Caco-2 (cell line): ENCODE measurements at places on chromosomes 4 and X.
A peak's percentile ranks its signal among the peaks of the same experiment; 100 is the strongest.

- DNase-seq, result no peak
Measured at GRCh38 chr4:89511776-89512175, 204.2 kb upstream of the GPRIN3 start.

- no peak for DNase-seq
Measured at GRCh38 chr4:15336410-15337167, 91.2 kb upstream of the C1QTNF7 start.

GRCh38 chr4:184805462-184806228 is 20.1 kb downstream of the ACSL1 start:
- DNase-seq, result no peak

DNA sequence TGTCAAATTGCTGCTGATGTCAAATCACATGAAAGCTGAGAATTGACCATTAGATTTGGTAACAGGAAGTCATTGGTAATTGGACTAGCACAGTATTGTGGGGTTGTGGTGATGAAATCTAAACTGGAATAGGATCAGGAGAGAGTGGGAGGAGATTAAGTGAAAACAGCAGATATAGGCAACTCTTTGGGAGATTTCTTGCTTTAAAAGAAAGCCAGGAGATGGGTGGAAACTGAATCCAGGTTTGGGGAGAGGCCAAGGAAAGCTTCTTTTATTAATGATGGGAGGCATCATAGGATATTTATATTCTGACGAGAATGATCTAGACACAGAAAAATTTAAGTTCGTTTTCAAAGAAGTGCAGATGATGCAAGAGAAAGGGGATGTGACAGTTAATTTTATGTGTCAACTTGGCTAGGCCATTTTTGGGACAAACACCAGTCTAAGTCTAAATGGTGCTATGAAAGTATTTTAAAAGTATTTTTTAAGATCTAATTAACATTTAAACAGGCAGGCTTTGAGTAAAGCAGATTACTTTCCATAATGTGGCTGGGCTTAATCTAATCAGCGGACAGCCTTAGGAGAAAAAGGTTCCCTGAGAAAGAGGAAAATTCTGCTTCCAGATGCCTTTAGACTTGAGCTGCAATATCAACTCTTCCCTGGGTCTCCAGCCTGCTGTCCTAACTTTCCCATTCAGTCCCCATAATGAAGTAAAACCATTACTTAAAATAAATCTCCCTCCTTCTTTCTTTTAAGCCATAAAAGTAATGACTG is 24.7 kb downstream of the SEC24D start:
- no peak for DNase-seq

DNA sequence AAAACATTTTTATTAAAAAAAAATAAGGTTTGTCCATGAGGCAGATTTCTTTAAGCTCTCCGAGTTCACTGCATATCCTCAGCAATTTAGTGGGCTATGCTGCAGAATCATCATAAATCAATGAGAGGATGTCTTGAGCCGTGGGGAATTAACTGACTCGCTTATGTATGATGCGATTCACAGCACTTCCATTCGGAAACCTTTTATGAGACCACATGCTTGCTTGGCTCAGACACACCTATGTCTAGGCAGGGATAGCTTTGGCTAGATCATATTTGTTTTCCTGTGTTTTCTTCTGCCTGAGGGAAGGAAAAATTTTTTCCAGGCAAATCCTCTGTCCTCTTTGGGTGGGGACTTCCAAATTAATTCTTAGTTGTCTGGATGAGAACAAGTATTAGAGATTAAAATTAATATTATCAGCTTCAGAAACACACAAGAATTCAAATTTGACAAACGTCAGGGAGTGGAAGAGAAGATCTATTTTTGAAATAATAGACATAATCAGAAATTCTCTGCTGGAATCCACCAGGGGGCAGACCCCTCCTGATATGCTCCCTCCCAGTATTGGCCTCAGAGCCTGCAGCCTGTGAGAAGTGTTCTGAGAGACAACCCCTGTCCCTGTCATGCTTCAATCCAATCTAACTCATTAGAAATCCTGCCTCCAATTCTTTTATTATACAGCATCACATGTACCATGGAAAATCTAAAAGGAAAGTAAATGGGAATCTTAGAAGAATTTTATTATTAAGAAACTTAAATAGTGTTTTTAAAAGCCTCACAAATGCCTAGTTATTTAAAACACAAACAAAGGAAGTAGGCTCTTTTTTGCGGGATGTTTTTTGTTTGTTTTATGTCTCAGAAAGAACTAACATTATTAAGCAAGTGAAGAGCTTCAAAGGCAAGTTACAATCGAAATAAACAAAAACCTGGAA is 345.1 kb upstream of the TACR3 start:
- peak; percentile 63 for DNase-seq

- no peak for DNase-seq
Measured at GRCh38 chrX:71949844-71950445, 39.3 kb downstream of the NHSL2 start.

DNA sequence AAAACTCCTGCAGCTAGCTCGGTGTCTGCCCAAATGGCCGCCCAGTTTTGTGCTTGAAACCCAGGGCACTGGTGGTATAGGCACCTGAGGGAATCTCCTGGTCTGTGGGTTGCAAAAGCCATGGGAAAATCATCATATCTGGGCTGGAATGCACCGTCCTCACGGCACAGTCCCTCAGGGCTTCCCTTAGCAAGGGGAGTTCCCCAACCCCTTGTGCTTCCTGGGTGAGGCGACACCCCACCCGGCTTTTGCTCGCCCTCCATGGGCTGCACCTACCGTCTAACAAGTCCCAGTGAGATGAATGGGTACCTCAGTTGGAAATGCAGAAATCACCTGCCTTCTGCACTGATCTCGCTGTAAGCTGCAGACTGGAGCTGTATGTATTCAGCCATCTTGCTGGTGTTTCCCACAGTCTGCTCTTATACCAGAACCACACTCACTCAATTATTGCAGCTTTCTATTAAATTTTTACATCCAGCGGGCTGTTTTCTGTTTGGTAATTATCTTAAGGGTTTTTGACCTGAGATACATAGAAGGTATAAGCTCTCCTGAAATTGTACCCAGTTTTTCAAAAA is 36.7 kb upstream of the NPNT start:
- no peak for DNase-seq

- DNase-seq, result no peak
Measured at GRCh38 chrX:34227804-34228203, 95.7 kb upstream of the FAM47A start.

DNA sequence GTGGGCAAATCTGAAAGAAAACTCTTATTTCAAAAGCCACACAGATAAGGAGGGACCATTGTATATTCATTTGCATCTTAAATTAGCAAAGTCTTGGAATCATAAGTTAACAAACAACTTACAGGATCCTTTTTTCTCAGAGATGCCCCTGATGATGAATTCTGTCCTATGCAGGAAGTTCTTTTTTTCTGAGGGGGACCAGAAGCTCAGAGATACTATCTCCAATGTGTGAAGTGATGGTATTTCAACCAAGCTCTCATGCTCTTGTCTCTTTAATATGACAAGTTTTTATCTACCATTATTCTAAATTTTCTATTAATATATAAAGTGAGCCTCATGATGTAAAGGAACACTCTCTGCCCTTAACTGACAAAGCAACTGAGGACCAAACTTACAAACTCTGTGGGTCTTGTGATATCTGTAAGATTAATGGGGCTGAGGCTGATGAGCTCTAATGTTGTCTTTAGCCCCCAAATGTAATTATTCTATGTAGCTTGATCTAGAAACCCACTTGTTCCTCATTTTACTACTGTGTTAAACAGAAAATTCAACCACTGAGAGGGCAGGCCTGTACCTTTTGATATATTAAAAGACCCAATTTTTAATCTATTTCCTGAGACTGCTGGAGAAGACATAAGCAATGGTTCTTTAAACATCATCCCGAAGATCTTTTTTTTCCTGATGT is 27.0 kb downstream of the TEC start:
- no peak for DNase-seq

DNA sequence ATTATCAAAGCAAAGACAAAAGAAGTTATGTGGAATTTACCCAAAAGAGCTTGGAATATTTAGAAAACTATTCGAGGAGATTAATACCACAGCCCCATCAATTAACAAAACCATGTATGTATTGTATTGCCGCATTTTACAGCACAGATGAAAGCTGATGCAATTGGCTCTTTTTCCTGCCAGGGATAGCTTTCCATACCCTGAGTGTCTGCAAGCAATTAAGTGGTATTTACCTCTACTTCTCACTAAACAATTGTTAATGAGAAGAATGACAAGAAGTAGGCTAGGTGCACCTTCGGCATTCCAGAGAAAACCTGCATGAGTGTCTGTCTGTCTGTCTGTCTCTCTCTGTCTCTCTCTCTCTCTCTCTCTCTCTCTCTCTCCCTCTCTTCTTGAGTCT is 219.5 kb downstream of the PAPSS1 start:
- no peak for DNase-seq

GRCh38 chrX:124388562-124388961 is 42.2 kb downstream of the SH2D1A start:
- peak; percentile 33 for DNase-seq

GRCh38 chr4:62460329-62460728 is 1260.2 kb downstream of the ADGRL3 start:
- DNase-seq, result no peak

DNA sequence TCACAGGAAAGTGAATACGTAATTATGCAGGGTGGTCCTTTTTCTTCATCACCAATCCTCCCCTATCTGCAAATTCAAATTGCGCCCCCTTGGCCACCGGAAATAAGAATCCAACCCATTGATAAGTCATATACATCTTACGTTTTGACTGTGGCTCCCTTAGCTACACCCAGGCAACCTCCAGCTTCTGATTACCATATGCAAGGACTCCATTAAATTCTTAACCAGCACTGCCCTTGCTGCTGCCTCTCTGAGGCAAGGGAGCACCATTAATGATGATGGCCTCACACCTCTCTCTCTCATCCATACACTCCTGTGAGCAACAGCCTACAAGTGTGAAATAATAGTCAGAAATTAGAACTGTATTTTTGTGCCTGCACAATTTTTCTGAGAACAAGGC is 106.0 kb upstream of the NOCT start:
- no peak for DNase-seq

DNA sequence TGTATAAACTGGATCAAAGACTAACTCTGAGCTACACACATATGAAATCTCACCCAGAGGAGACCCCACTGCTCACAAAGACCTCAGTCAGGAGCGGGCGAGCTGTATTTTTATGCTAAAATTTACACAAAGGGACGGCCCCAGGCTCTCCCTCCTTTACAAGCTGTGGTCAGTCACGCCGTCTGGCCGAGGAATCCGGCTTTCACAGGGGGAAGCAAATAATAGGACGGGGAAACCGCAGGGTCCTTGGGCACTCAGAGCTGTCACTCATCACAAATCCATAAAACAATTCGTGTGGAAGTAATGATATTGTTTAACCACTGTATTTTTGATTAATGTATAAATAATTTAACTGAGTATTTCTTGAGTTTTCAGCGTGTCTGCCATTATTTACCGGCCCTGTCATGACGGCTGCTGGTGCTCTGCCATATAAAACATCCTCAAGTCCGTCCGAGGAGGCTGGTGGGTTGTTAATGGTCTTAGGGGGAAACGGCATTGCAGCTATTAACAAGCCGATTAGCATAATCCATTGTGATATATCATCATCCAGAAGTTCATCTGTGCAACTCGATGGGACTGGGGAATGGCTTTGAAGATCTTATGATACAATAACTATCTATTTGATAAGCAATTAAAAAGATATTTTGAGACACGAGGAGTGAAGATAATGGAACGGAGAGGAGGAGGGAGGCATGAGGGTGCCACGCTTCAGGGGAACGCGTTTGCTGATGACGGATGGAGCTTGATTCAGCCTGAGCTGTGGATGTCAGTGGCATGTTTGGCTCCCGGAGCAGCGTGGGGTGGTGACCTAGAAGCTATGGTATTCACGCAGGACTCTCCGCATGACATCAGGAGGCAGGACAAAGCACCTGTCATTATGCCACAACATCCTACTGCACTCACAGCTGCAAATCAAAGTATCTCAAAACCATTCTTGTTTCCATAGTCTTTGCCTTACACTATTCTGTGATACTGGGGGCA is 150.9 kb downstream of the SHOX start:
- DNase-seq, result no peak

GRCh38 chr4:48205626-48206025 is 64.0 kb downstream of the TEC start:
- DNase-seq, result no peak

- no peak for DNase-seq
Measured at GRCh38 chr4:21387683-21388082, 560.9 kb downstream of the KCNIP4 start.

- DNase-seq, result no peak
Measured at GRCh38 chr4:139540161-139540560, 15.9 kb downstream of the SETD7 start.

GRCh38 chr4:36308150-36308549 is 26.7 kb downstream of the DTHD1 start:
- DNase-seq, result no peak

DNA sequence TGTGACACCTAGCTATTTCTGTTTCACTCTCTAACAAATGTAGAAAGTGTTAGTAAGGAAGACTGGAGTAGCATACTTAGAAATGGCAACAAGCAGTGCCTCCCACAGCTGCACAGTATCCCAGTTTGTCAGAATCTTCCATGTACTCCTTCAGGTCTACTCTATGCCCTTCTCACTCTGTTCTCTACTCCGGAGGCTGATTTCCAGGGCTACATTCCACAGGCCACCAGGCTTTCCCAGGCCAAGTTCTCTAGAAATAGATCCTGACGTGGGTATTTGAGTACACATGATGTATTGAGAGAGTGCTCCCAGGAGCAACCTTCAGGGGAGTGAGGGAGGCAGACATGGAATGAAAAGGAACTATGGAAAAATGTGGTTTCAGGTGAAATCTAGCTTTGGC is 177.3 kb upstream of the GK2 start:
- DNase-seq, result no peak

- no peak for DNase-seq
Measured at GRCh38 chr4:186260117-186260503, 5.9 kb upstream of the F11 start.

GRCh38 chr4:109319684-109320083 is 17.2 kb upstream of the COL25A1 start:
- DNase-seq, result no peak

DNA sequence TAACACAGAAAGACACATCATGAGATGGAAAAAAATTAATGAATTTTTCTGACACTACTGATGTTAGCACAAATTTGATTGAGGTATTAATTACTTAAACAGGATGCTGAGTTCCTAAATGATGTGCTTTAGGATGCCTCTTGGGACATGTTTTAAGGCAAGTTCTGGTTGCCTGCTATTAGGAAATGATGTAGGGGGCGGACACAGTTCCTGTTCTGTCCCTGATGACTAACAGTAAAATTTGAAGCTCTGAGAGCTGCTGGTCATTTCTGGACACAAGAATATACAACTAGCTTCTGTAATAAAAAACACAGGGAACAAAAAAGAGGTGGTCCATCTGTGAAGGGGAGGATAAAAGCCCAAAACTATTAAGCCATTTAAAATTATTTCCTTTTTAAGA is 163.2 kb upstream of the ETNPPL start:
- DNase-seq, result no peak
